ENCODE measurements at places on chromosomes 6 and 20.
A peak's percentile ranks its signal among the peaks of the same experiment; 100 is the strongest.

DNA sequence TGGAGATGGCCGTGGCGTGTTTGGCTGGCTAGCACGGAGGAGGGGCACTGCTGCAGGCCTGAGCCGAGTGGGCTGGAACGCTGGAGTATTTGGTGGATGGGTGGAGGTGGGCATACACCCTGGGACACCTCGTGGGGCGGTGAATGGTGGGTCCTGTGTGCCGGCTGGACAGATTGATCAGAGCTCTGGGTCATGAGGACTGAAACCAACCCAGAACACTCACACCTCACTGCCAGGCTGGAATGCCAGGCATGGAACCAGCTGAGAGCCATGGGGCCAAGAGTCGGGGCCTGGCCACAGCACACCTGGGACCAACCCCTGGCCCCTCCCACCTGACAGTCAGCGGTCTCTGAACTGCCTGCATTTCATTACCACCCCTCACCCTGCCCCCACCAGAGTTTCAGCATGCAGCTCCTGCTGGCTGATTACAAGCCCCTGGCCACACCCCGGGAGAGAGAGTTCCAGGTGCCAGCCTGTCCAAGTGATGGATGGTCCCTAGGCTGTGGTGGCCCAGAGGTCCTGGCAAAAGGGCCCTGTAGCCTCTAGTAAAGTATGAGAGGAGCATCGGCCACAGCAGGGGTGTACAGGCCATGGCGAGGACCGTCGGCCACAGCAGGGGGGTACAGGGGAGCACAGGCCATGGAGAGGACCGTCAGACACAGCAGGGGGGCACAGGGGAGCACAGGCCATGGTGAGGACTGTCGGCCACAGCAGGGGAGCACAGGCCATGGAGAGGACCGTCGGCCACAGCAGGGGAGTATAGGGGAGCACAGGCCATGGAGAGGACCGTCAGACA is 3.3 kb downstream of the NPBWR2 start:
- no peak for DNase-seq

GRCh38 chr6:16272201-16272600 is 33.8 kb downstream of the GMPR start:
- no peak for DNase-seq

DNA sequence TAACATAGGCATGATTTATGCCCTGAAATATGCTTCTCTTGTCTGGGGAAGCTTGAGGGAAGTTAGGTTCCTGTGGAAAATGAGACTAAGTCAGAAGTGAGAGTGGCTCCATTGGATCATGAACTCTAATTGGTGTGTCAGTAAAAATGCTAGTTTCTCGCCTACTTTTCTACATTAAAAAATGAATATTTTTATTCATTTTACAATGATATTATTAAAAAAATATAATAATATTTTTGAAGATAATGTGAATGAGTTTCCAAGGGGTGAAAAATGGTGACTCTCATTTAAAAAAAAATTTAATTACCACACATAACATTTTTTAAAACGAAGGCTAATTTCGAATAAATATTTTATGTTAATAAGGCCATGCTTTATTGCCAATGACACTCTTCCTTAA is 84.2 kb downstream of the HIVEP1 start:
- DNase-seq = no peak

- no peak for DNase-seq
Measured at GRCh38 chr20:56779452-56780143, 150.5 kb downstream of the TFAP2C start.

DNA sequence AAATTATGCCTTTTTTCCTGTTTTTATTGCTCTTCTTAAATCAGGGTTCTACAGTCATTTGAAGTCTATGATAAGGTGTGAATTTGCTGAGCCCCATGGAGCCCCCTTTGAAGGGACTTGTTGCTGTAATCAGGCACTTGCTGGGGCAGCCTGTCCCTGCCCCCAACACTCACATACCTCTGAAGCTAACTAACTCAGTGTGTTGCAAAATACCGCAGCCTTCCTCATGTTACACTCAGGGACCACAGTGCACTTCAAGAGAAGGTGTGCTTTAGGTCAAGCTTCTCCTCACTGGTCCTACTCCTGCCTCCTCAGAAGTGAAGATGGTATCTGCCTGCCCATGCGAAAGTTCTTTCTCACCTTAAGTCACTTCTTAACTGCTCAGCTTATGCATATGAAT is 66.1 kb upstream of the GLP1R start:
- DNase-seq = no peak

- no peak for DNase-seq
Measured at GRCh38 chr20:1915725-1916124, 20.5 kb downstream of the SIRPA start.

DNA sequence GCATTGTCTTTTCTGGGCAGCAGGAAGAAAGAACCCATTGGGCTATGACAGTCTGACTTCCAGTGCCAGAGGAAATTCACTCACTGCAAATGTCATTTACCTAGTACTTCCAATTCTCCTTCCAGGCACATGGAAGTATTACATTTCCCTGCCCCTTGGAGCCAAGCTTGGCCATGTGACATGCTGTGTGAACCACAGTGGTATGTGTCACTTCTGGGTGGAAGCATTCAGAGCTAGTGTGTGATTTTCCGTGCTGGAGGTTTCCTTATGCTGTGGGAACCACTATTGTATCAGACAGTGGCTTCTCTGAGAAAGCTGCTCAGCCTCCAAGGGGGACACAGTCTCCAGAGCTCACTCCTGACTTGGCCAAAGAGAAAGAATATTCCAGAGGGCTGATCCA is 387.6 kb downstream of the CDC5L start:
- no peak for DNase-seq

GRCh38 chr6:155259204-155259603 is 4.6 kb upstream of the CLDN20 start:
- DNase-seq = no peak

DNA sequence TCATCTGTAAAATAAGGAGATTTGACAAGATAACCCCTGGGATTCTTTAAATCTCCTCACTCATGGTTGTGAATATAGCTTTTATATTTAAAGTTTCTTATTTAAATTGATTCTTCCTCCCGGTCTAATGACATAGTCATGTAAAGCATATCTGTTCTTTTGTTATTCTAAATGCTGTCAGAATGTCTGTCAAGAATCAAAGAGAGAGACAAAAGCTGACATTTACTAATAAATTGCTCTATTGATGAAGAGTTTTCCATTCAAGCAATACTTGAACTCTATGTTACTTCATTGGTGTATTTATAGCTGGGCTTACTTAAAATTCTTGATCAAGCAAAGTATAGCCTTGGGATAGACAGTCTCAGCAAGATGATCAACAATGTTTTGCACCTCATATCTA is 865.8 kb downstream of the TBC1D32 start:
- DNase-seq = no peak

- no peak for DNase-seq
Measured at GRCh38 chr6:3627501-3627900, 124.0 kb downstream of the PXDC1 start.

DNA sequence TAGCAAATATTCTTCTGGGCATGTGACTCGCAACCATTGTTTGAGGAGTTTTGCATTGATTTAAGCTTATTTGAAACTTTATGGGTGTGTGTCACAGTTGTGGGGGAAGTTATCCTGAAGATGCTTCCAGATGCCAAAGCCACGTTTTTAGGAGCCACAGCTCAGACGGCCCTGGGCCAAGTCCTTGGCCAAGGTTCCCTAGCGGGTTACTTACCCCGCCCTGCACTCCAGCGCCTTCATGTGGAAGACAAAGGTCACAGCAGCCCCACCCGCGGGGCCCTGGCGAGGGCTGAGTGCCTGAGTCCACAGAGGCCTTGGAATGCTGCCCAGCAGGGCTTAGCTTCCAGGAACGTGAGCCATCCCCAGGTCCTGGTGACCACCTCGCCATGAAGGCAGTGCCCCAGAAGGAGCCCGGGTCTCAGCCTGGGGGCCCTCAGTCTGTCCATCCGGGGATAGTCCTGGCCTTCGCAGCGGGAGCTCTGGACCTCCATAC is 308.3 kb downstream of the CDH4 start:
- DNase-seq = no peak

- peak; percentile 89 for DNase-seq
Measured at GRCh38 chr6:31462964-31463870, 34.7 kb upstream of the MICB start.

DNA sequence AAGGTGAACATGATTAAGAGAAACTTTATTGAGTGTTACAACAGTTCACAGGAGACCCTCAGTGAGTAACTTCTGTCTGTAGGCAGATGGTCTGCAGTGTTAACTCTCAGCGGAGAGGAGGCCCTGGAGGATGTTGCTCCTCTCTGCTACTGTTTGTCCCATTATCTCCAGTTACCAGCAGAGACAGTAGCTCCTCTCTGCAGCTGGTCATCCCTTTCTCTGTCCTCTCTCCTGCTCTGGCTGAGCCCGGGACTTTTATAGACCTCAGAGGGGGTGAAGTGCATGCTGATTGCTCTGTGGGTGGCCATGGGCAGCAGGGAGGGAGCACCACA is 5.7 kb downstream of the GTSF1L start:
- no peak for DNase-seq

GRCh38 chr6:70592391-70593117 is 25.8 kb downstream of the SDHAF4 start:
- no peak for DNase-seq

- no peak for DNase-seq
Measured at GRCh38 chr6:132708771-132709170, 5.1 kb downstream of the VNN1 start.

- DNase-seq = no peak
Measured at GRCh38 chr6:169868458-169868857, 117.0 kb downstream of the ERMARD start.

GRCh38 chr6:52649536-52650160 is 21.3 kb upstream of the TMEM14A start:
- DNase-seq = no peak

DNA sequence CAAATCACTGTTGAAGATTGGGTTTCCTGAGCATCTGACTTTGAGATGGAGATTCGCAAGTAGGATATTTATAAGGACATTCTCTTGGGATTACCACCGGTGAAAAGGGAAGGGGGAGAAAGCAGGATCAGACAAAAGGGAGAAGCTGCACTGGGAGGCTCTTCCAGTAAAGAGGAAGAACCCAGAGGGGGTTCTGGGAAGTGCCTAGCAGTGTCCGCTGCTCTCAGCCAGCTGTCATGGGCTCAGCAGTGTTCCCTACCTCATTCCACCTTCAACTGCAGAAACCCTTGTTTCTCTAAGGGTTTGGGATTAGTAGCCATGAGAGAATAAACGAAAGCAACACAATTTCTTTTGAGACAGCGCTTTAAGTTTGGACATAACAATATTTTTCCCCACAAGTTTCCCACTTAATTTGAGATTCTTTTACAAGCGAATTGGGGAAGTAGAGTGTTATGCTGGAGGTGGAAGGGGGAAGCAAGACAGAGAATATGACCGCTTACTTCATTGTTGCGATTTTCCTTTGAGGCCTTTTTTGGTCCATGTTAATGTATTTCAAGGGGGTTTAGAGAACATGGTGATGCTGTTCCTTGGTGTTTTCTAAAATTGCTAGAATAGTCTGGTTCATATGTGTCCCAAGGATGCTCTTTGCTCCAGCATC is 154.5 kb upstream of the SCGN start:
- peak; percentile 61 for DNase-seq
